ENCODE measurements at places on chromosomes 11 and 22.
A peak's percentile ranks its signal among the peaks of the same experiment; 100 is the strongest.

GRCh38 chr11:121890377-121890776 is 225.6 kb downstream of the BLID start:
- DNase-seq, result peak; percentile 90

GRCh38 chr11:61021661-61022212 is 50.3 kb downstream of the CD6 start:
- DNase-seq, result no peak

DNA sequence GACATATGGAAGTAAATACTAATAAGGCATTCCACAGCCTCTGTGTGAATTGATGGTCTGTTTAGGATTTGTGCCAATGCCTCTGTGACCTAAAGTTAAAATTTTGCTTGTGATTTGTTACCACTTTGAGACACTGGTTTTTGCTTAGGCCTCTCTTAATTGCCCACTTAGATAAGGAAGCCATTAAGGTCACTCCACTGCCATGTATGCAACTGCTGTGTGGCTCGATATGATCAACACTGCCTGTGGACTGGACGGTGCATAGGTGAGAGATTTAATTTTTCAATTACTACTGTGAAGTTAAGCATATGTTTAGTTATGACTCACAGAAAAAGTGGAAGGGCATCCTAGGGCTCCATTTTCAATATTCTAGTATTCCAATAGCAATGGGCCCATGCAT is 36.9 kb downstream of the CSRP3 start:
- DNase-seq, result no peak

- DNase-seq, result no peak
Measured at GRCh38 chr11:65595543-65596281, at the start of gene KCNK7. KCNK7 (minus strand) TSS chr11:65595800; CDS start chr11:65595772, 28 bp downstream.

- no peak for DNase-seq
Measured at GRCh38 chr11:121741761-121742361, 289.1 kb upstream of the SORL1-AS1 start.

DNA sequence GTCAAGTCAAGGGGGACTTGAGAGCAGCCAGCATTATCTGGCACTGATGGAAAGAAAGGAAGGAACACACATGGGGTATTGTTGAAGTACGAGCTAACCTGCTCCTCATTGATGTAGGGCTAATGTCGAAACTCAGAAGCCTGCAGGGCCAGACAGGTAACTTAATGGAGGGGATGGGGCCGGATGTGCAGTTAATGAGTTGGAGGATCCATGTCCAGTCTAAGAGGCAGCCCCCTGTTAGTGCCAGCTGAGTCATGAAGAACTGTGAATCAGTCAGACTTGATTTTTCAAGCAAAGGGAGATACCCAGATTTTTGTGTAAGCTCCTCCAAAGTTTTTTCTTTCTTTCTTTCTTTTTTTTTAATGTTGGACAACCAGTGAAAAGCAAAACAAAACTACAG is 65.6 kb downstream of the CECR2 start:
- DNase-seq, result no peak

DNA sequence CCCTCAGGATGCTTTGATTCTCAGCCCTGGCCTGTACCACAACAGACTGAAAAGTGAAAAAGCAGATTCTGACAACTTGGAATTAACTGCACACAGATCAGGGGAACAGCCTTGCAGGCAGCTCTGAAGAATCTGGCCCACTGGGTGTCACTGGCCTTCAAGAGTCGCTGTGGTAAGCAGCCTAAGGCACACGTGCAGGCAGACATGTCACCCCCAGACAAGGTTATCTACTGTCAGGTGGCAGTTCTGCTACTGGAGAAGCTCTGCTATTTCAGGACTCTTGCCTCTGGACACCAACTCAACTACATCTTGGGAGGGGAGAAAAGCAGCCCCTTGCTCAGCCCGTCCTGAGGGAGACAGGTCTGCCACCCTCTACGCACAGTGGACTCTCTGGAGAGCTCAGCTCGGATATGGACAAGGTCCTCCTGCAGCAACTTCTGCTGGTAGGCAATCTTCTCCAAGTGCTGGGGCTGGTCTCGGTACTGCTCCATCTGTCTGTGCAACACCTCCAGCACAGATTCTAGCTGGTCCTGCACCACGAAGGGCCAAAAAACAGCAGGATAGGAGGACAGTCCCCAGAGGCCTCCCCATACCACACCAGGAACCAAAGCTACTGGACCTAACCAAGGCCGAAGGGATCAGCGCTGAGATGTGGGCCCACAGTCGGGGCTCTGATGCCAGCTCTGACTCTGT is 63.0 kb downstream of the C11orf58 start:
- DNase-seq, result no peak

- peak; percentile 59 for DNase-seq
Measured at GRCh38 chr11:26753723-26754504, 32.1 kb upstream of the SLC5A12 start.

GRCh38 chr11:19906126-19906525 is 193.5 kb downstream of the NAV2 start:
- DNase-seq, result no peak

DNA sequence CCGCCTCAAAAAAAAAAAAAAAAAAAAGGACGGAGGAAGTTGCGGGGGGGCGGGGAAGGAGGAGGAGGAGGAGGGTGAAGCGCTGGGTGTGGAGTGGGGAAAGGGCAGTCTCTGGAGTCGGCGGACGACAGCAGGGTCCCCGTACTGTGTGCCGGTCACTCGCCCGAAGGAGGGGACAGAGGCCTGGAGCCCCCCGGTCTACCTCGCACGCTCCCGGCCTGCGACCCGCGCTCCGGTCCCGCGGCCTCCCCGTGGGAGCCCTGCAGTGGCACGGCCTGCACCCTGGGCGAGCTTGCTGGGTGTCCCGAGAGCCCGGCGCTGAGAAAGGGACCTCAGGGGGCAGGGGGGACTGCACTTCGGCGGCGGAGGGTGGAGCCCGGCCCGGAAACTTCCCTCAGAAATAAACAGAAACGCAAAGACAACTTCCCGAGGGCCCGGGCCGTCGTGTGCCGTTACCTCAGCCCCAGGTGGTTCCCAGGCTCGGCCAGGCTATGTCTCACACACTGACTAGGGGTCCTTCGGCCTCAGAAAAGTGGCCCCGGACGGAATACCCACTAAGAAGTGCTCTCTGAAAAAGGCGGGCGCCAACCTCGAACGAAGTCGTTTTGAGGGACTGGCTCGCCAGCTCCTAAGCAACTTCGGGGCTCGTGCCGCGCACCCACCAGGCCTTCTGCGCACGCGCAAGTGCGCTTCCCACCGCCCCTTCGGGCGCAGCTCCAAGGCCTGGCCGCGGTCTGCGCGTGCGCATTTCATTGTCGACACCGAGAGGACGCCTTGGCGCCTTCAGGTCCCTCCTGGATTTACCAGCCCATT is at the start of gene MAJIN:
Gene MAJIN, minus strand, starts transcription at position 688 of the 813 bp plus-strand sequence. CDS start 12,703 bp downstream, outside the sequence.
- DNase-seq, result peak; percentile 56

DNA sequence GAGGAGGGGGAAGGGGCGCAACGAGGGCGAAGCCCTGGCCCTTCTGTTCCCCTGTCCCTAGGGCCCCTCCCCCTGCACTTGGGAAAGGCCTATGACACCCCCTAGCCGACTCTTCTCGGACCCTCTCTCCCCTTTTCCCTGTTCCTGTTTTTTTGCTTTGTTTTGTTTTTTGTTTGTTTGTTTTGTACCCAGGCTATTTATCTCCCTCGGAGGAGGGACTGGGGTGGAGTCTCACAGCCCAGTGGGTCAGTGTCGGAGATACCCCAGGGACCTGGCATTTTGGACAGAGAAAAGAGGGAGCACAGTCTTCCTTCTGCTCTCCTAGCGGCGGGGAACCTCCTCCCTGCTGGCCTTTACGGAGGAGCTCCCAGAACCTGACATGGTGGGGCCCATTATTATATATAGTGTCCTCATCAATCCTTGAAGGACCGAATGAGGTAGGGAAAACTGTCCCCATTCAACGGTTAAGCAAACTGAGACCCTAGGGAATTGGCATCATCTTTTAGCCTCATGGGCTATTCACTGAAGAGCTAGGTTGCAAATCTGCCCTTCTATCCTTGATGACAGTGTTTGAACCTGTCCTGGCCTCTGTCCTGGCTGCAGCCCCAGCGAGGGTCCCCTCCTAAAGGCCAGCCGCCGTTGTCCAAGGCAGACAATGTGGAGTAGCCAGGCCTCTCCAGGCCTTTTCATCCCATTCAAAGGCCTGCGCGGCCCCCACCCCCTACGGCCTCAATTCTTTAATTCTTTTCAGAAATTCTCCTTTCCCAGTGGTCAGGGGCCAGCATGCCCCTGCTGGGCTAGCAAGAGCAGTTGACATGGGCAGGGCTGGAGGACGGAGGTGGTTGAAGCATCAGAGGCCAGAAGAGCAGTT is 911 bp downstream of the EMID1 start:
- no peak for DNase-seq

DNA sequence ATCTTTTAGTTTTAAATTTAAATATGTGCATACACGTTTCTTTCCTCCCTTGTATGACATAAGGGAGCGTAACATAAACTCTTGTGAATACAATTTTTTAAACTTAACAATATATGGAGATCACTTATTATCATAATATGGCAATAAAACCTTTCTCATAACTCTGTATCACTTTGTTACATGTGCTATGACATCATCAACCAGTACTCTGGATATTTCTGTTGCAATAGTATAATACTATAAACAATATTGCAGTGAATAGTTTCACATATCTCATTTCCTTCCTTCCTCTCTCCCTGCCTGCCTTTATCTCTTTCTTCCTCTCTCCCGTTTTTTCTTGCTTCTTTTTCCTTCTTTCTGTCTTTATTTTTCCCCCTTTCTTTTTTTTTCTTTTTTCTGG is 1278.0 kb upstream of the CNTN5 start:
- DNase-seq, result no peak

GRCh38 chr11:120308081-120308480 is 17.0 kb upstream of the TLCD5 start:
- DNase-seq, result no peak

DNA sequence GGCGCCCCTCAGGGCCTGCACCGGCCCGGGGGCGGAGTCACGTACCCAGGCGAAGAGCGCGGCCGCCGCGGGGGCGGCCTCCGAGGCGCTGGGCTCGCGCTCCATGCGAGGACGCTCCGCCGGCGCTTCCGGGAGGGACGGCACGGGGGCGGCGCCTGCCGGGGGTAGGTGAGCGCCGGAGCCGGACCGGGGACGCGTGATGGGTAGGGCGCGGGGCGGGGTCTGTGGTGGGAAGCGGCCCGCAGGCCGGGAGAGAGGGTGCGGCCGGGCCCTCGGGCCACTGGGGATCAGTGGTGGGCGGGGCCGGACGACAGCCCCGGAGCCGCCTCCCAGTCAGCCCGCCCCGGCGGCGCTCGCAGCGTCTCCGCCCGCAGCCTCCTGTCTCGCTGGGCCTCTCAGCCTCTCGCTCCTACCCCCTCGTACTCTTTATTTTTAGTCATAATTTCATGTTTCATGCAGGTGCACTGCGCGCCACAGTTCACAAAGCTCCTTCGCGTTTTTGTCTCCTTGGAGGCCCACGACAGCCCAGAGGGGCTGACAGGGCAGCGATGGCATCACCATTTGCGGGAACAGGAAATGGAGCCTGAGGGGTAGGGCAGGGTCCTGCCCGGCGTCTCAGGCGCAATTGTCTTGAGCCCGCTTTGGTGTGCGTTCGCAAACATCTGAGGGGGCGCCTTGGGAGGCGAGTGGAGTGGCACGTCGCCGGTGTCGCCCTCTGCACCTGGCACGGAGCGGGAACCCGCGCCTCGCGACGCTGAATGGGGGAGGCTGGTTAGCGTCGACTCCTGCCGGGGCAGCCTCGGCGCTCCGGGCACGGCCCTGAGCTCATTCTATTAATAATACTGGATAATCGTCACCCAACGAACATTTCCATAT is at the start of gene SERGEF:
Gene SERGEF, minus strand, starts transcription at position 142 of the 876 bp plus-strand sequence. Its CDS starts 37 bp downstream, at position 105.
- peak; percentile 68 for DNase-seq

DNA sequence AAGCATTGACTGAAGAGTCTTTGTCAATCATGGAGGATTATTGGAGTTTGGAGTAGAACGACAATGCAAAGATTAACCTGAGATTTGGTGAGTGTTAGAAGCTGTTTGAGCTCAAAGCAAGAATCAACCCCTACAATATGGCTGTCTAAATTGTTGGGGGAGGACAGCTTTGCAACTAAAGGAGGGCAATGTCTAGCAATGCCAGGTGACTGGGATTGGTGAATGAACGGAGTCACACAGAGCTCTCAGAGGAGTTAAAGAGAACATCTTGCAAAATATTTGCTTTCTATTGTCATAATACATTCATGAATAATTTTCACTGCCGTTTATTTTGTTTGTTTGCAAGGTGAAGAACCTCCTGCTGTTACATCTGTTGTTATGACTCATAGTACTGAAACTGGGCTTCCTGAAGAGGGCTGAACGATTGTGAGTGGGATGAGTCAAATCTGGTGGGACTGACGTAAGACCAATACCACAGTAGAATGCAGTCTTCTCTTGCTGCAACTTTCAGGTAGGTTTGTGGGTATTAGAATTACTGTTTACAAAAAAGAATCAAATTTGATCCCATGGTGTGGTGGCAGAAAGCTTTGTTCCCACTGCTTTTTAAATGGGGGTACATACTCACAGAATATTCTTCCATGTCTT is 281.9 kb downstream of the CADM1 start:
- DNase-seq, result peak; percentile 99

DNA sequence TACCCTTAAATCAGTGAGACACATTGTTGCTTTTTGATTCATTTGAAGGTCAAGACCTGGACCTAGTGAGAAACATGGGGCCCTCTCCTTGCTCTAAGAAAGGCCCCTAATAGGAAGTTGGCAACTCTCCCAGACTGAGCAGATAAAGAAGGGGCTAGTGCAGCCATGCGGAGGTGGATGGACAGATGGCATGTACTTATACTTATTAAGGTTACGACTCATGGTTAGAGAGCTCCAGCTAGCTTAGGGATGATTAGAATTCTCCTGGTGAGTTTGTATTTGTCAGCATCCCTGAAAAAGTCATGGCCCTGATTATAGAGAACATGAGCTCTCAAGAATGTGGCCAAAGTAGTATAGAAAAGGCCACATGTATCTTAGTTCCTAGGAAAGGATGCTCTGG is 112.1 kb upstream of the BDNF start:
- DNase-seq, result peak; percentile 2

DNA sequence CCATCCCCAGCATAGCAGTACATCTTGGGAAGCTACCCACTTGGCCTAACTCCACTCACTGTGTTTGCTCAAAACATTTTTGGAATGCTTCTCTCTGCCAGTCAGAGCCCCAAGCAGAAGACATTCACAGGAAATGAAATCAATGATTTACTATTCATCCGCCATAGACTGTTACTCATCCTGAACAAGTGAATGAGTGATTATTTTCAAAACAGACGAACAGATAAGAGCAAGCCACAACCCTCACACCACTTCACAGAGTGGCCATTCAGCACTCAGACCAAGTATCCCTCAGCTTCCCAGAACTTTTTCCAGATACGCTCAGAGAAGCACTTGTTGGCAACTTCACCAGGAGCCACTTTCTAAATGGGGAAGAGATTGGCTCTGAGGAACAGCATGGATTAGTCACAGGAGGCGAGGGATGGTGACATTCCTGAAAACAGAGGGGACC is 13.0 kb upstream of the UBASH3B start:
- peak; percentile 99 for DNase-seq

- no peak for DNase-seq
Measured at GRCh38 chr11:86513746-86514373, 139.2 kb downstream of the CCDC81 start.

GRCh38 chr22:35973388-35973787 is 55.2 kb downstream of the RBFOX2 start:
- DNase-seq, result no peak

GRCh38 chr11:61277186-61278000 is 17.7 kb downstream of the VWCE start:
- DNase-seq, result no peak

Data from renal cortical epithelial cell (primary cell).